ENCODE measurements at places on chromosomes 7 and 10.

- H3K36me3 ChIP-seq: no peaks in the 10 kb centered on the region
- no peak for DNase-seq
- peaks cover 5% of the 10 kb centered on the region for H3K4me1 ChIP-seq
- no peak overlapping the region for H3K27ac ChIP-seq
- H3K27me3 ChIP-seq: no peaks in the 10 kb centered on the region
- H3K4me3 ChIP-seq: no peak overlapping the region
Measured at GRCh38 chr10:12869427-12869826, 132.1 kb downstream of the CCDC3 start.

DNA sequence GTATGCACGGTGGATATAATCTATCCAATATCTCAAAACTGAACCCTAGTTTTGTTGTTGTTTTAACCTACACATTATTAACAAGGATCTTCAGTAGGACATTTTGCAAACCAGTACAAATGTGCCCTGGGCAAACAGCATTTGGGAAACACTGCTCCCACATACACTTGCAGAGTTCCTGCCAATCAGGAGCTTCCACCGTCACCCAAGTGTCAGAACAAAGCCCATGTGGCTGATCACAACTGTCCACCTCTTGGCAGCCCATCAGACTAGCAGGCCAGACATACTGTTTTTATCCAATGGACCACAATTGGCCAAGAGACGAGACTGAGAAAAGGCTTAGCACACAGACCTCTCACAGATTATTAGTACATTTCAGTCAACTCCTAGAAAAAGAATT is 200.4 kb downstream of the FAM107B start:
- H3K4me3 ChIP-seq: no peak overlapping the region
- H3K27ac ChIP-seq: no peak overlapping the region
- H3K36me3 ChIP-seq: no peaks in the 10 kb centered on the region
- no peaks in the 10 kb centered on the region for H3K27me3 ChIP-seq
- no peak for DNase-seq

DNA sequence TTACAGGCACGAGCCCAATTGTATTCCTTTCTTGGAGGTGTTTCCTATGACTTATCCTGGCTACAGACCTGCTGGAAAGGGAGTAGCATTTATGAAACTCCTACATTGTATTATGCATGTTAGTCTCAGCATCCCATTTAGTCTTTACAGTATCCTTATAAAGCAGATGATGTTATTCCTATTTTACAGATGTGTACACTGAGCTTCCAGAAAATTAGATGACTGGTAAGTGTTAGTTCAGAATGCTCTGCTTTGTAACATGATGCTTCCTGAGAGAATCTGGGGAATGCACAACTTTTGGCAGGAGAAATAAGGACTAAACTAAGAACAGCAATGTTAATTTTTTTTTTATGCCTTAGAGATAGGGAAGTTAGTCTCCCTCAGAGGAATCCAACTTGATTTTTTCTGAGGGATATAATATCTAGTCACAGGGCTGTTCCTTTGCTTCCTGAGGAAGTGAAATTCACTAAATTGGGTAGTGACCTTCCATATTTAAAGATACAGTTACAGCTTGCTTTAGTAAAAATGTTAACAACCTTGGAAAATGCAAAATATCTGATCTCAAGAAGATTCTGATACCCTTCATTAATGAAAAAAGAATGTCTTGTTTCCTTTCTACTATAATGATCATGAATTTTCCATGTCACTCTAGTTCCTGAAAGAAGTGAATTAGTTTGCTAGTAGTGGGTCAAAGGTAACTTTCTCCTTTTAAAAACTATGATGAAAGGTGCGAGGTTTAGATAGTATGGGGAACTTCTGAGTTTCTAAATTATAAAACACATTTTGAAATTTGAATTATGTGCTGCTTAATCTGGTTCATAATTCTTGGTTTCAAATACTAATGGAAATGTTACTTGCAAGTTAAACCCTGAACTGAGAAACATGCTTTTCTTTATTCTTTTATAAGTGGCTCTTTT is 194.0 kb upstream of the PRPS1L1 start:
- H3K27ac ChIP-seq: no peak overlapping the region
- no peaks in the 10 kb centered on the region for H3K27me3 ChIP-seq
- no peaks in the 10 kb centered on the region for H3K4me1 ChIP-seq
- H3K4me3 ChIP-seq: no peak overlapping the region

- DNase-seq: peak; percentile 83
- H3K27me3 ChIP-seq: no peaks in the 10 kb centered on the region
- peaks cover 32% of the 10 kb centered on the region for H3K4me1 ChIP-seq
Measured at GRCh38 chr10:121927318-121927840, 452 bp downstream of the ATE1 start.

GRCh38 chr7:94069162-94069739 is 65.1 kb upstream of the BET1 start:
- no peaks in the 10 kb centered on the region for H3K4me1 ChIP-seq
- no peak overlapping the region for H3K4me3 ChIP-seq
- DNase-seq: no peak

Measured in suprapubic skin (tissue), 4 donors.